ENCODE measurements at places on chromosomes 7 and 10.

DNA sequence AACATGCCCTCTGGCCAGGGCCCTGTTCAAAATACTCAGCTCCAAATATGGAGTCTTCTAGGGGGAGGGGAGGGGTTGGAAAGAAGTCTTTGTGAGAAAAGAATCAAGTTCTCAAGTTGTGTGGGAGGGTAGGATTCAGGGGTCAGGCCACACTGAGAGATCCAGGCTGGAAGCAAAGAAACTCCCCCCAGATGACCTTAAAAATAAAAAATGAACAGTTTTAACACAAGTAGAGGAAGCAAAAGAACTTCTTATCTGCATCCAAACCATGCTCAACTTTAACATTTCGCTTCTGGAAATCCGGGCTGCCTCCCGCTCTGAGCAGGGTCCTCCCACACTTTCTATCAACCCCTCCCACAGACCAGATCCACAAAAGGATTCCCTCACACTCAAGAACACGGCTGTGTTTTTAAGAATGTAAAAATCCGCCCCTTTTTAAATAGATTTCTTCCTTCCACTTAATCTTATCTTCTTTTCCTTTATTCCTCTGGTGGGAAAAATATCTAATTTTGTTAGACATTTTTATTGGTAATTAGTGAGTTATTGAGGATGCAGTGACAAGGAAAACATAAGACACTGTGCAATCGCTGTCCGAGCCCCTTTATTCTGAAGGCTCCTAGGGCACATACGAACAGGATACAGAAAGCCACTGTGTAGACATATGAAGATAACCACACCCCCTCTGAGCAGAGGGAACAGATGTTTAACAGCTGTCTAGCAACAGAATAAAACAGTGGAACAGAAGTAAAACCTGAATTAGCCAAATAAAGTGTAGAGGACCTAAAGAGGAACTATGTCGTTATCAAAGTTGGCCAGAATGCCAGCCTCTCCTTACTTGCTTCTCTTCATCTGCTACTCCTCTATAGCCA lies 43.8 kb downstream of the CYTH3 start:
- DNase-seq = no peak

- no peak for DNase-seq
Observed at GRCh38 chr10:79038104-79038840, 30.5 kb upstream of the ZMIZ1 start.

DNA sequence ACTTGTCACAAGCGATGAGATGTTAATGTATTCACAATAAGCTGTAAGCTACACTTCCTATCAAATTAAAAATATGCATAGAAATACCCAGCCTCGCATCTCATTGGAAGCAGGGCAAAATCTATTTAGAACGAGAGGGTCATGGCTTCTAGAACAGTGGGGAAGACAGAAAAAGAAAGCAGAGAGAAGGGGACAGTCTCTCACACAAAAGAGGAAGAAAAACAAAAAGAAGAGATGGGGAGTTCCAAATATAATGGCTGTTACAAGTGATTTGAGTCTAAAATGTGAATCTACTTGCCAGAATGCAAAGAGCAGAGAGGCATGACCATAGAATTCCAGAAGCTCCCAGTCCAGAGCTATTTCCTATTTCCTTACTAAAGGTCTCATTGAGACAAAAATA lies 13.8 kb downstream of the LRRN3 start:
- DNase-seq = no peak

DNA sequence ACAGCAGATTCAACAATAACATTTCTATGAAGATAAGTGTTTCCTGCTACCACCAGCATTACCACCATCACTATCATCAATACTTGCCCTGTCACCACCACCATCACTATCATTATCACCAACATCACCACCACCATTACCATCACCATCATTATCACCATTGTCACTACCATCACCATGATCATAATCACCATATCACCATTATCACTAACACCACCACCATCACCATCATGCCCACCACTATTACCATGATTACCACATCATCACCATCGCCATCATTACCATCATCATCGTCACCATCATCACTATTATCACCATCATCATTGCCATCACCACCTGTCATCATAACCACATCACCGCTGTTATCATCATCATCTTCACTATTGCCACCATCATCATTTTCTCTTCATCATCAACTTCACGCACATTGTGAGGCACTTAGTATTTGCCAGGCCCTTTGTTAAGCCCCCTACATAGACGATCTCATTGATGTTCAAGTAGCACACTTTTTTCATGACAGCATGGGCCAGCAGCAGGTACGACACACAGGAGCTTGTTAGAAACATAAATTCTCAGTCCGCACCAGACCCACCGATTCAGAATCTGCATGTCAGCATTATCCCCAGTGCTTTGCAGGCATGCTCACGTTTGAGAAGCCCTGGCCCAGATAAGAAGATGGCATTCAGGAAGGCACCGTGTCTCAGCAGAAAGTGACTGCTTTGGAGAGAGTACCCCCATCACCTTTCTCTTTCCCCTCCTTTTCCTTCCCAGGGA lies 161.1 kb downstream of the ADAM12 start:
- no peak for DNase-seq

DNA sequence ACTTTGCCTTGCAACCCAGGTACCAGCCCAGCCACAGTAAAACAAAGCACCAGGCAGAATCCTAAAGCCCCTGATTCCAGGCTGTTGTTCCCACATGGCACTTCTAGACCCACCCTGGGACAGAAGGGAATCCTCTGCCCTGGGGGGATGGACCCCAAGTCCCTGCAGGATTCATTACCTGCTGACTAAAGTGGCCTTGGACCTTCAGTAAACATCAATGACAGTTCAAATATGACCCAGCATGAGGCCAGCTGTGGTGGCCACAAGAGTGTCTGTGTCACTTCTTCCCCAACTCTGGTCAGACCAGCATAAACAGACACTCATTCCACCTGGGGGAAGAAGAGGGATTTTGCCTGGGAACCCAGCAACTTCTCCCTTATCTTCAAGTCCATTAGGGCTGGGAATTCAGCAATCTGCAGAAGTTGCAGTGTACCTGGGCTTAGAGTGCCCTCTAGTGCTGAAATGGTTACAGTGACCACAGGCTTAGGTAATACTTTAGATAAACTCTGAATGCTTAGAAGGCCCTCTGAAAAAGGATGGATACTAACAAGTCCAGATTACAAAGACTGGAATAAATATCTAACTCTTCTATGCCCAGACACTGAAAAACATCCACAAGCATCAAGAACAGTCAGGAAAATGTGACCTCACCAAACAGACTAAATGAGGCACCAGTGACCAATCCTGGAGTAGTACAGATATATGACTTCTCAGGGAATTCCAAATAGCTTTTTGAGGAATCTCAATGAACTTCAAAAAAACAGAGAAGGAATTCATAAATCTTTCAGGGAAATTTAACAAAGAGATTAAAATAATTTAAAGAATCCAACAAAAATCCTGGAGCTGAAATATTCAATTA lies 108.5 kb upstream of the TMEM168 start:
- DNase-seq = no peak

DNA sequence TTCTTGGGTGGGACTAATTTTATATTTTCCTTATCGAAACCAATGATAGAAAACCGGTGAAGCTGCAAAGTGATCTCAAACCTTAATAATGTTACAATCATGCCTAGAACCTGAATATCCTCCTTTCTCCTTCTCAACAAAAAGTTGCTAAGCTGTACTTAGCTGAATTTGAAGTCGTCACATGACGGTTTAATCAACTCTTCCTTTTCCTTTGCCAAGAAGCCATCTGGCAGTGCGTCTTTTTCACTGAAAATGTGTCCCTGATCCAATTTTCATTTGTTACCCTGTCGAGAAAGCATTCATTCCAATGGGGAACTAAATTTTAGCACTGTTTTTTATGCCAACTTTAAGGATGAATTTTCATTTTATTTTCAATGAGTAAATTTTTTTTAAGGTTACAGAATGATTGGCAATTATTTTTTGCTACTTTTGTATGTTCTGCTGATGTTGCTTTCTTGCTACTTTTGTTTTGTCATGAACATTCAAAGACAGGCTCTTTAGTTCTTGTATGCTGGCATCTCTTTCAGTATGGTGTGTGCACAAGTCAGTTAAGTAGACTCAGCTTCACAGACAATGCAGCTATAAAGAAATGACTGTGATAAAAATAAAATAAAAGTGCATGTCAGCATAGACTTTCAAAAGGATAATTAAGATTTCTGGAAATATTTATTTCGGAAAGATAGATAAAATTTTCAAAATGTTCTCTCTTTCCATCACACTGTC lies 980.0 kb downstream of the DNAJB9 start:
- DNase-seq = no peak

DNA sequence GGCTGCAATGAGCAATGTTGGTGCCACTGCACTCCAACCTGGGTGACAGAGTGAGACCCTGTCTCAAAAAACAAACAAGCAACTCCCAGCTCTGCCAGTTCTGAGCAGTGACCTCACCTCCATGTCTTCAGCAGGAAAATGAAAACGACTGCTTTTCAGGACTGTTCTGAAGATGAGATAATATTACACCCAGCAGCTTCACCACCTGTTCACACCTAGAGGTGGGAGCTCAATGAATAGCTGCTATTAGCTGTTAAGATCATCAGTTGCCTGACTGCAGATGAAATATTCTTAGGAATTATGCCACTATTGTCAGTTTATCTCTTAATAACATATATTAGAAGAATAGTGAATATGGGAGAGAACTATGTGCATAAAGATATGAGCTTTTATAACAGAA lies 48.4 kb upstream of the CYTH3 start:
- DNase-seq = no peak

DNA sequence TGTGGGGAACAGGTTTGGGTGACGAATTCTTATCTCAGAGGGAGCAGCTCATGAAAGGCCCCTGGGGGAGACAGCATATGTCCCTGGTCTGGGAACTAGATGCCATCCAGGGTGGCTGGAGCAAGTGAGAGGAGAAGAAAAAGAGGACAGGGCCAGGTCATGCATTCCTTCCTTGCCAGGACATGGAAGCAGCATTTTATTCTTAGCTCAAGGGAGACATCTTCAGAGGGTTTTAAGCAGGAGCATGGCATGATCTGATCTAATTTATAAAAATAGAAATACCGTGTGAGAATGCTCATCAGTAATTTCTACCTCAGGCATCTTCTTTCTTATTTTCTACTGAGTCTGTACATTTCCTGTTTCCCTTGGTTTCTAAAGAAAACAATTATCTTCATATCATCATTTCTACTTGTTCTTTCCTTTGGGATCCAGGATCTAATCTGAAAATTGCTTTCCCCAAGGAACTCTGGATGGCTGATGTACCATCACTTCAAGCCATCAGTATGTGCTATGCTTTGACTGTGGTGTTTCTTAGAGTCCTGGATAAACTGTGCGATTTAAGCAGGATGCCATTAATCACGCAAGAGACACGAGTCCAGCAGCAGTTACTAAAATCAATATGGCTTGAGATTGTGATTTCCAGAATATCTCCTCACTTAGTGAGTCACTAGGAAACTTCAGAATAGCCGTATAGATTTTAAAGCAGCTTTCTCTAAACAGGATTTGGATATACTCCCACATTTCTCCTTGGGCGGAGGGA lies 386.2 kb downstream of the GALNT17 start:
- DNase-seq = no peak

GRCh38 chr10:77185696-77186095 lies 451.9 kb downstream of the KCNMA1 start:
- DNase-seq = no peak

DNA sequence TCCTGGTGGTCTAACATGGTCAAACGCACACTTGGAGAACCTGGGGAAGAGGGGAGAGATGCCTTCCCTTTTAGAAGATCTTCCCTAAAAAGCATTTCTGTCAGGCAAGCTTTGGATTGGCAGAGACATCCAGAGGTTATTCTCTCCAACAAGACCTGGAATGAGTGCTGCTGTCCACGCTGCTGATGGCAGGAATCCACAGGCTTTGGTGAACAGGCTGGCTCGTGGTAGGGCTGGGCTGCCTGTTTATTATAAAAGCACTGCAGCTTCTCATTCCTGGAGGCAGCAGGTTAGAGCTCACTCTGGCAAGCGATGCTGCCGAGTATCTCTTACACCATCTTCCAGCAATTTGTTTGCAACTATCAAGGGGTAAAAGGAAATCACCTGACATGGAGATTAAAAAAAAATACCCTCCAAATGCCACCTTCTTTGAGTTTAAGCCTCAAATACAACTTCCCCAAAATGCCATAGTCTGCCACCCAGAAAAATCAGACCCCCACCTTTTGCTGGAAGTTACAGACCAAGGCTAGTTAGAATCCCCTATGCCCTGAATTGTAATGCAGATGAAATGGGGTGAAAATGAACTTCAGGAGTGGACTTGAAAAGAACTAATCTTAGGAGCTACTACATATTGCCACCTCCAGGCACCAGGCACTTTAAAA lies 152.1 kb upstream of the KMT2E start:
- no peak for DNase-seq

DNA sequence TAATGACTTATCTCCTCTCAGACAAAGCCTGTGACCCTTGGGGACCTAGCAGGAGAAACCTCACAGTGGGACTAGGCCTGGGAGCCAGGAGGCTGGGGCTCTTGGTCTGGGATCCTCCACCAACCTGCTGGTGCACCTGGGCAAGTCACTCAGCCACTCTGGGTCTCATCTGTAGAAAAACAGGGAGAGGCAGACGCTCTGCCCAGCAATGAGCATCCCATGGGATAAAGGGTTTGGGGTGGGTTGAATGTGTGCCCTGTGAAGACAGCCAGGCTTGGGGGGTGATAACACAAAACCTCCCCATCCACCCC lies 81.6 kb downstream of the ZMIZ1 start:
- DNase-seq = no peak

DNA sequence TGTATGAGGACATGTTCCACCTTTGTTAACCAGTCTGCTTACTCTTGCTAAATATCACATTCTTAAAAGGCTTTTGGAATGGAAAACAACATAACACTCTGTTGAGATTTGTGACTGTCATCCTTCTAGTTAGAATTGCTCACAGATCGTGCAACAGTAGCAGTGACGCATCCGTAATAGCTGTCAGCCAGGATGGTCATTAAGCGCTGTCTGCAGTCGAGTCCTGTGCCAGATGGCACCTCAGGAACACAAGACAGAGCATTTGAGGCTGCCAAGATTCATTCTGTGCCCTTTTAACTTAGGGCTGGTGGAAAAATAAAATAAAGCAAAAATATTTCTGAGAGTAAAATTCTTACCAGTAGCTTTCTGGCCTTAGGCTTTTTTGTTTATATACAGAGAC lies 348.6 kb downstream of the ANKRD7 start:
- no peak for DNase-seq

DNA sequence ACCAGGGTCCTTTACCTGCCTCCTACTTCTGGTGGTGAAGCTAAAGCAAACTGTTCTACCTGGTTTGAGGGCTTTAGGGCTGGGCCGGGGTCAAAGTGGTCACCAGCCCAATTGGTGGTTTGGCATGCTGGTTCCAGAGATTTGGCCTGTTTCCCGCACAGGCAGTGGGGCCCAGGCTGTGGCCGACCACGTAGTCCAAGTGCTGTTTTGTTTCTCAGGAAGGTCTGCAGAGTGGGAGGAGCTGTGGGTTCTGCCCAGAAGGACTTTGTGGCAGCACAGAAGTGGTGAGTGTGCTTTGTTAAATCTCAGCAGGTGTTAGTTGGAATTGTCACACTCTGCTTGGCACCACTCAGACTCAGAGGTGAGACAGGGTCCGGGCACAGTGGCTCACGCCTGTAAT lies 85.8 kb downstream of the MKX start:
- DNase-seq = no peak
